ENCODE measurements at places on chromosomes 1 and 21.

DNA sequence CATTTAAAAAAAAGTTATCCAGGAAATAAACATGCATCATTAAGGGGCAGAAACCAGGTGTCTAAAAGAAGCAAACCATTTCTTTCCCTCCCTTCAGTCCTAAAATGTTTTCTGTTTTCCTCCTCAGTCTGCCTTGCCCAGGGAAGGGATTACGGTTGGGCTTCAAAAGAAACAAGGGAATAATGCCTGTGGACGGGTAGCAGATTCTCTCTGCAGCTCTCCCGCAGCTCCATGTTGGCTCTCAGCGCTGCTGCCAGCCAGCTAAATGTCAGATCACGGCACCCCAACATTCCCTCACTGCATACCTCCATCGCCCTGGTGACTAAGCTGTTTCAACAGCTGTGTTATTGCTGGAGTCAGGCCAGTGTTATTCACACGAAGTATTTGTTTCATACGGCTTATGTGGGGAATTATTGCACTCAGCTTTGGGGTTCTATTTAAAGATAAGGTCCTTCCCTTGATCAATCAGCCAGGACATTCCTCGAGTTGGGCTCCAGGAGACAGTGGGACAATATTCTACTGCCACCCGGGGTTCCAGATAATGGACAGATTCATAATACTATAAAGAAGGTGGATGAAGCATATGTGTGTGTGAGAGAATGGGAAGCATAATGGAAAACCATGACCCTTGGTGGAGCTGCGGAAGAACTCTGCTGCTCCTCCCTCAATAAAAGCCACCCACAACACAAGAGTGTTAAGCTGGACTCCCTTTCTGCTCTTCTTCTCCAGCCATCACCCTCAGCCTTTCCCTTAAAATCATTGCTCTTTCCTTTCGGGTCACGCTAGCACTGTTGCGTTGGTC is 58.2 kb downstream of the WLS start:
- no peak for DNase-seq

- DNase-seq, result no peak
Measured at GRCh38 chr21:44539991-44540666, at the start of gene KRTAP10-1. TSS of gene KRTAP10-1 (minus strand) at chr21:44540195. CDS start at chr21:44540150, 45 bp downstream.

- DNase-seq, result no peak
Measured at GRCh38 chr1:20154301-20154831, 15.2 kb downstream of the PLA2G2F start.

DNA sequence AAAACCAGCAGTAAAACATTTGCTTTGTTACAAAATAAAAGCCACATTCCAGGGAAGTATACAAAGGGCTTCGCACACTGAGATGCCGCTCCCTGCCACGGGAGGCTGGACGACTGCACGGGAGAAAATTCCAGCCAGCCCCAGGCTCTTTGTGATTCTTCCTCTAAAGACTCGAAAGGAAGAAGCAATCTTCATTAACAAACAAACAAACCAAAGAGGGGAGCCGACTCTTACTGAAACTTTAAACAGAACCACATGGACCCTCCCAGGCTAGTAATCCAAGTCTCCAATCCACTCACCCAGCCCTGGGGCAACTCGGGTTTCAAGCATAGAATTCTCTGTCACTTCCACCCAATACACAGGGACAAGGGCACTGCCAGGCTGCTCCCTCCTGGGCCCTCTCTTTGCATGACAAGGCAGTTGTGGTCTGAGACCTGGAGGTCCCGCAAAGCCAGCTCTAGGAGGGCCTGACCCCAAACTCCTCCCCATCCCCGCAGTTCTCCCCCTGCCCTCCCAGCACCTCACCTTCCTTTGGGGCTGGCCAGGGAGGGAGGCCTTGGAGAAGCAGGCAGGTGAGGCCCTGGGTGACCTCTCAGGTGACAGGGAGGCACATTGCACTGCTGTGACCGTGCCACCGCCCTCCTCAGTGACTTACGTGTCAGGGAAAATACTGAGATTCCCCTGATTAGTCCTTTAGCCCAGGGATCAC is 26.6 kb upstream of the COL18A1 start:
- DNase-seq, result no peak

DNA sequence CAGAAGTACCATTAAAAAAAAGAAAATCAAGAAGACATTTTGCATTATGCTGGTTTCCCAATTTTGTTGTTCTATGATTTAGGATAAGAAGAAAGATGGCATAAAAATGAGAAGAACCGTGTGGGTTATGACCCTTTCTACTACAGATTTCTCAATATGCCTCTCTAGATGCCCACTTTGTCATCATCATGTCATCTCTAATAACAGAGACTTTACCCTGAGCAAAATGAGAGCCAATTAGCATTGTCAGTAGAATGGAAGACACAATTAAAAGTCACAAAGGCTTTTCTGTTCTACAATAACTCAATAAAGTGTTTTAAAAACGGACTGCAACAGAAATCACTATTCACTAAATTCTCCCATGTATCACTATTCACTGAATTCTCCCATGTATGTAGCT is 85.5 kb downstream of the RAB3GAP2 start:
- no peak for DNase-seq

Data from stimulated activated CD8-positive, alpha-beta memory T cell treated with anti-CD3 and anti-CD28 coated beads, Interleukin-4, amount 100 ng/mL, for 1 hour (primary cell).